ENCODE measurements at places on chromosomes 5 and 9.

DNA sequence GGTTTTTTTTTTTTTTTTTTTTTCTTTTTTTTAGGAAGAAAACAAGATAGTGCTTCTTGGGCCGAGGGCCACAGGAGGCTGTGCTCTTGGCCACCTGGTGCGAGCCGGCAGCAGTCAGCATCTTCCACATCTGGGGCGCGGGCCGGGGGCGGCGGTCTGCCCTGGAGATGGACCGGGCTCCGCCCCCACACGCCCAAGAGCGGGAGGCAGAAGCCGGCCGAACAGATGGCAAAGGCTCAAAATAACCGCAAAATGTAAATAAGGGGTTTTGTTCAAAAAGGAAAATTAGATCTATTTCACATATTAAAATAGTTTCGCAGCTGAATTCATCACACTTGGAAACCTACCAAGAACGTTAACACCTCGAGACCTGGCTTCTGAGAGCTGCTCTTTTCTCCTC is 51.5 kb upstream of the UBAC1 start:
- DNase-seq: no peak

DNA sequence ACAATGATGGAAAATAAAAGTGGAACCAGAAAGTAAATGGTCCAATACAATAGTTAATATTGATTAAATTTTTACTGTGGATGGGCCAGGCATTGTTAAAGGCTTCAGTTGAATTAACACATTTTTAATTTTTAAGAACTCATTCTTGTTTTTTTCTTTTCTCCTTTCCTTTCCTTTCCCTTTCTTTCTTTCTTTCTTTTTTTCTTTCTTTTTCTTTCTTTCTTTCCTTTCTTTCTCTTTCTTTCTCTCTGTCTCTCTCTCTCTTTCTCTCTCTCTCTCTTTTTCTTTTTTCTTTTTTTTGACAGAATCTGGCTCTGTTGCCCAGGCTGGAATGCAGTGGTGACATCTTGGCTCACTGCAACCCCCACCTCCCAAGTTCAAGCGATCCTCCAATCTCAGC is 13.3 kb upstream of the OTULINL start:
- DNase-seq: no peak

DNA sequence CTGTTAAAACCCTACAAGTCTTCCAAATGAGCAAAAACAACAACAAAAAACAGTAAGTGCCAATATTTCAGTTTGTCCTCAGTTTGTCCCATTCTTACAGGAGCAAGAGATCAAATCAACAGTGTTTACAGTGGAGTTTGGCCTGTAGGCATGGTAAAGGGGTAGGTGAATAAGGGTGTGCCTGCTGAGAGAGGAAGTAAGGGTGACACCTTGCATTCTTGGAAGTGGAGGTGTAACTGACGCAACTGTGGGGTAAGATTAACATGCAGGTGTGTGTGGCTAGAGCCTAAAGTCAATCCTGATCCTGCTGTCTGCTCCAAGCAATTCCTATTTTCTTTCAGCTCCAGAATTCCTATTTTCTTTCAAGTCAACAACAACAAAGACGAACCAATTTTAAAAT is 43.4 kb downstream of the PFDN1 start:
- DNase-seq: no peak

- DNase-seq: no peak
Observed at GRCh38 chr5:159301466-159301865, 28.8 kb downstream of the IL12B start.

DNA sequence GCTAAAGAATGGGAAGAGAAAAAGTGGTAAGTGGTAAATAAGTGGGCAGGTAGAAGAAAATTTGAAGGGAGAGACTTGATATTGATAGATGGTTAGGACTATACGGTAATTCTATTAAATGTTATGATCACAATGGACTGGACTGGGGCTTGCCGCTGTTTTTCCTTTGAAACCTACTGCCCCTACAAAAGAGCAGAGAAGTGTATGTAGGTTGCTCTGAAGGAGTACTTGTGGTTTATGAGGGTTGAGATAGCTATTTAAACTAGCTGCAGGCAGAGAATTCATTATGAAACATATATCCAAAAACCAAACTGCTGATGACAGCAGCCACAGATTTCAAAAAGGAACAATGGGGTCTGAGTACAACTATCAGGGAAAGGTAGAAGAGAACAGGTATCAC is 16.8 kb upstream of the HK3 start:
- no peak for DNase-seq

DNA sequence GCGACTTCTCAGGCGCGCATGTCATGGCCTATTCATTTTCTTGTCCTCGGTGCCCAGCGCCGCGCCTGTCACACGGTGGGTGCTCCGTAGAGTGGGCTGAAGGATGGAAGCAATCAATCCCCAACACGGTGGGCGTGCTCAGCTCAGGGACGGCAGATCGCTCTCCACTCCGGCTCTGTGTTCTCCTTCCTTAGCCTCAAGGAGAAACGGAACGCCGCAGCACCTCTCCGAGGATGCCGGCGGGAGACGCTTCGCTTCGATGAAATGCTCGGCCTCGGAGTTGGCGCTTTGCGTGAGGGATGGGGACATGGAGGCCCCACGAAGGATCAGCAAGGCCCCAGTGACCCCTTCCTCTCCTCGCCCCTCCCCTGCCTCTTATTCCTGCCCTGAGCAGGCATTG is 199.5 kb downstream of the C9orf50 start:
- DNase-seq: no peak

- no peak for DNase-seq
Observed at GRCh38 chr9:111037708-111038330, 451 bp downstream of the LPAR1 start.

- DNase-seq: no peak
Observed at GRCh38 chr5:17343675-17344074, 126.2 kb downstream of the BASP1 start.

- no peak for DNase-seq
Observed at GRCh38 chr5:82789095-82789494, 288.1 kb downstream of the TMEM167A start.

GRCh38 chr5:3220201-3220600 is 375.4 kb upstream of the IRX1 start:
- DNase-seq: no peak
